Trophoblast cell (in vitro differentiated cells and primary cell): ENCODE measurements at places on chromosomes 7 and 10.

DNA sequence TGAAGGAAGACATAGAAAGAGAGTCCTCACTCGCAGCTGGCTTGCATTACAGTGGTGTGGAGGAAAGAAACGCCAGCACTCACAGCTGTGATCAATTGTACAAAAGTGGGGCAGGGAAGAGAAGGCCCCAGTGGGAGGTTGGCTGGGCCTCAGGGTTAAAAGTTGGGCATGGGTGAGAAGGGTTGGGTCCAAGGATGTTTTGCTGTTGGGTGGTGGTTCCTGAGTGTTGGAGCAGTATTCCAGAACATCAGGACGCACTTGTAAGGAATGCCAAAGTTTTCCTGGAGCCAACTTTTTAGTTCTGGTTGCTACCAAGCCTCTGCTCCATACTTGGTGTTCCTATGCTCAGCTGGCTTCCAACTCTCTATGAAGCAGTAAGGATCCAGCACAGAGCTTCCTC, 55.4 kb upstream of the MKRN1 start:
- no peak for DNase-seq

- DNase-seq, result no peak
Observed at GRCh38 chr10:113957013-113957412, 86.7 kb upstream of the ADRB1 start.

GRCh38 chr7:23709081-23709750, 803 bp upstream of the STK31 start:
- DNase-seq, result no peak

DNA sequence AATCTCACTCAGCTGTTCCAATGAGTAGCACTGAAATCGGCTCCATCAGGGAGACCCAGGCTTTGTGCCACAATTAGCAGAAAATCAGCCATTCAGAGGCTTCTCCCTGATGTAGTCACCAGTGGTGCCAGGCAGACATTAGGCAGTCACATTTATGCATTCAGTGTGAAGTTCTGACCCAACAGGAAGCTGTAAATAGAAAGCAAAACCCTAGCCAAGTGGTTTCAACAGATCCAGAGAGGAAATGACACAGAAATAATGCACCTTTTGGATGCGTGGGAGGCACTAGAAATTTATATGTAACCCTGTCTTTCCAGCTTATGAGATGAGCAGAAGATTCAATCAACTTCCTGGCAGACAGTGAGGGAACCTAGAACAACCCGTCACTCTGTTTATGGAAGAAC, 186.4 kb downstream of the PDE1C start:
- DNase-seq, result no peak

GRCh38 chr10:4069491-4069890, 284.5 kb upstream of the KLF6 start:
- peak; percentile 96 for DNase-seq

DNA sequence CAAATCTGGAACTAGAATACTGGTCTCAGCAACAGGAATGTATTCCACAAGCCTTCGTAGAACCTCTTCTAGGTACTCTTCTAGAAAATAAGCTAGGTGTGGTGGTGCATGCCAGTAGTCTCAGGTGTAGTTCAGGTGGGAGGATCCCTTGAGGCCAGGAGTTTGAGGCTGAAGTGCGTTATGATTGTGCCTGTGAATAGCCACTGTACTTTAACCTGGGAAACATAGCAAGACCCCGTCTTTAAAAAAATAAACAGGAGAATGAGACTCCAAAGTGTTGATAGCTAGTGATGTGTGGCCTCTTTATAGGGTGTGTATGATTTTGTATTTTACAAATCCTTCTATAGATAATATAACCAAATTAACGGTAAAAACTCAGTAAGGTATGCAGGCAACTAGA, 1.5 kb upstream of the ZNF775 start:
- DNase-seq, result no peak

- no peak for DNase-seq
Observed at GRCh38 chr10:88115407-88115806, 252.0 kb downstream of the PTEN start.

DNA sequence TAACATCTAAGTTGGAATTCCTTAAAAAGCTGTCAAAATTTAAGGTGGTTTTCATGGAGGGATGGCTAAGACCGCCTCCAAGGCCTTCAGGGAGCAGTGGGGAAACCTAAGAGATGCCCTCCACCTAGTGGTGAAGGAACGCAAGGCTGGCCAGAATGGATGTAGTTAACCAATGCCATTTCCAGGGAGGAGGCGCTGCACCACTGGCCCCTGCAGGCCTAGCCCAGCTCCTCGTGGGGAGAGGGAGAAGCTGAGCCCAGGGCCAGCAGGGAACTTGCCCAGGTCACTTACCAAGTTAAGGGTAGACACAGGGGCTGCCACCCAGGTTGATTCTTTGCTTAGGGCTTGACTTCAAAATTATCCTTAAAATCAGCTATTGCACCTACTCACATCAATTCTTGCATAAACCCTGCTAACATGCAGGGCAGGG, 32.0 kb downstream of the FIGNL1 start:
- DNase-seq, result peak; percentile 69
